ENCODE measurements at places on chromosomes 5 and 9.

DNA sequence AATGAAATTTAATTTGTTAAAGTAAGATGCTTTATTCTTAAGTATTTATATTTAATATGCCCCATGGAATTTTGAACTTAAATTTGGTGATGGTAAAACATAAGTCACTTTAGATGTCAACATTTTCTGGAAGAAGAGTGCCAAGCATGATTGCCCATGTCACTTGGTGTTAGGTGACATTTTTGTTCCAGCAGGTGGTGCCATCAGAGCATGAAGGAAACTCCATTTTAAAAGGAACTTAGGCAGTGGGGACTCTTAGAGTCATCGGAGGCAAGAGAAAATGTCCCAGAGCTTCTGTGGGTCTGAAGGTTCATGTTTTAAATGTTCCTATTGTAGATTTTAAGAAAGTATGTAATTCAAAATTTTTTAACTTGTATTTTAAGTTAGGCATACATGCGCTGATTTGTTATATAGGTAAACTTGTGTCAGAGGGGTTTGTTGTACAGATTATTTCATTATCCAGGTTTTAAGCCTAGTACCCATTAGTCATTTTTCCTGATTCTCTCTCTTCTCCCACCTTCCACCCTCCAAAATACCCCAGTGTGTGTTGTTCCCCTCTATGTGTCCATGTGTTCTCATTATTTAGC lies 789.3 kb downstream of the SEMA5A start:
- no peak for DNase-seq

GRCh38 chr9:33239921-33240320 lies at the start of gene SPINK4:
SPINK4 (plus strand) TSS chr9:33240167; CDS start chr9:33240209, 42 bp downstream.
- DNase-seq = no peak

DNA sequence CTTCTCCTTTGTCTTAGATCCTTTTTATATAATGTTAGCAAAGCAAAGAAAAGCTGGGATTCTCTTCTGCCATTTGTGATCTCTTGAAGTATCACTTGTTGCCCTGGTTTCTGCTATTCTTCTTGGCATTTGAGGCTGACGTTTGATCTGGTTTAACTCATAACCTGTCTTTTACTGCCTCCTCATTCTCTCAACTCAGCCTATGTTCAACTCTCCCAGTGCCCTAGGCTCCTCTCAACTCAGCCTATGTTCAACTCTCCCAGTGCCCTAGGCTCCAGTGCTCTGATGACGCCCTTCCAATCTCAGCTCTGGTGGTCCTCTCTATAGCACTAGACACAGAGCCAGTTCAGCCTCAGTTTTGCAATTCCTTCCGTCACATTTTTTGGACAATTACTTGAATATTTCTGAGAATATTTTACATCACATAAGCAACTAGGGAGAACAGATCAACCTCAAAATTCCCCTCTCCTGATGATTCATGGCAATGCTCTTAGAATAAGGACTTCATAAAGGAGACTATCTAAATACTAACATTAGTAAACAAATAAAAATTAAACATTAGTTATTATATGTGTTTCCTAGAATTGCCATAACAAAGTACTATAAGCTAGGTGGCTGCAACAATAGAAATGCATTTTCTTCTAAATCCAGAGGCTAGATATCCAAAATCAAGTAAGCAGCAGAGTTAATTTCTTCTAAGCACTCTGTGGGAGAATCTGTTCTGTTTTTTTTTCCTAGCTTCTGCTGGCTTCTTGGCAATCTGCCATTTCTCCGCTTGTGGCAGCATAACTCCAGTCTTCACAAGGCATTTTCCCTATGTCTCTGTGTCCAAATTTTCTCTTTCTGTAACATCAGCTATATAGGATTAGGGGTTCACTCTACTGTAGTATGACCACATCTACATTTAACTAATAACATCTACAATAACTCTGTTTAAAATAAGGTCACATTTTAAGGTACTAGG lies 662.1 kb upstream of the FTMT start:
- no peak for DNase-seq

- DNase-seq = no peak
These were observed 9.4 kb downstream of the GBGT1 start for GRCh38 chr9:133154097-133154989.

GRCh38 chr5:94856257-94856800 lies 237.9 kb downstream of the SLF1 start:
- DNase-seq = no peak

- DNase-seq = no peak
These were observed 135.7 kb downstream of the ADAMTS2 start for GRCh38 chr5:179209359-179210150.

DNA sequence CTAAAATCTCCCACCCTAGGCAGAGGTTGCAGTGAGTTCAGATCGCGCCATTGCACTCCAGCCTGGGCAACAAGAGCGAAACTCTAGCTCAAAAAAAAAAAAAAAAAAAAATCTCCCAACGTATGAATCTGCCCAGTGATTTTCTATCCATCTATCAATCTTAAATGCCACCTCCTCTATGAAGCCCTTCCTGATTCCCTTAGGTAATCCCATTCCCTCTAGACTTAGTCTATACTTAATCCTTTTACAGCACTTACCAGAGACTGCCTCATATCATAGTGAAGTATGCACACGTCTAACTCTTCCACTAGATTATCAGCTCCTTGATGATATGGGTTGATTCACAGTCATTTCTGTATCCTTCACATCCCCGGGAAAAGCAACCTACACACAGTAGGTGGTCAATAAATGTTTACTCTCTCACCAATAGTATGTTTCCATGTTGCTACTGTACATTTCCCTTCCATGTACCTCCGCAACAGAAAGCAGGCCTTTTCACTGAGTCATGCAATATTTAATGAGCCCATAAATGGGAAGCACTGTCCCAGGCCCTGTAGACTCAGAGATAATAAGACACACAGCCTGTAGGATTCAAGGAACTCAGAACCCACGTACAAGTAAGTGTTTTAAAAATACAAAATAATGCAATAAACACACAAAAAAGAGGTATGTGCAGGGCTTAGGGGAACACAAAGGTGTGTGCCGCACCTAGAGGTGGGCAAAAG lies 1.2 kb downstream of the DROSHA start:
- no peak for DNase-seq

DNA sequence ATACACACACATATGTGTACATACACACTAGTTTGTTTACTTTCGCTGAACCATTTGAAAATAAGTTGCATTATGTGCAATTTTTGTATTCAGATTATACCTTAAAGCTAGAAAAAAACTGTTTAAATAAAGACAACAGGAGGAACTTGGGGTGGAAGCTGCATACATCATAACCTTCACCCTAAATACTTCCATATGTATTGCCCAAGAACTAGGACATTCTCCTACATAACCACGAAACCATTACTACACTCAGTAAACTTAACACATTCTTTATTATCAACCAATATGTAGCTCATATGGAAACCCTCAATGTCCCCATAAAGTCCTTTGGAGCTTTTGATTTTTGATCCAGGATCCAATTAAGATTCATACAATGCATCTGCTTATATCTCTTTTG lies 83.3 kb downstream of the GIN1 start:
- DNase-seq = no peak

DNA sequence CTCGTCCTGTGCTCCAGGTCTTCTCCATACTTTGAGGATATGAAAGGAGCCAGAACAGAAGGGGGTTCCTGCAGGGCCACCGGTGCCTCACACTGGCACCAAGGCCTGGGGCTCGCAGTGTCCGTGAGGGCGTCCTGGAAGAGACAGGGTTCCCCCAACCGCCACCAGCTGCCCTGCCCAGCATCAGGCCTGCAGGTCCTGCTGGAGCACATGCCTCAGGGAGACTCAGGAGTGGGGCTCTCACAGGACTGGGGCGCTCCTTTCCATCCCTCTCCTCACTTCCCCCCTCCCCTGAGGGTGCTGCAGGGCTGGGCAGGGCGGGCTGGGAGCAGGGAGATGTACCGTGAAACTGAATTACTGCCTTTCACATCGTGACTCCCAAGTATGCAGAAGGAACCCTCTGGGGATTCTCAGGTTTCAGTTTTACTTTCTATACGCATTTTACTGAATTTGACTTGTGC lies 31.7 kb downstream of the CEP72 start:
- DNase-seq = no peak

GRCh38 chr9:14565352-14566016 lies 127.7 kb downstream of the ZDHHC21 start:
- no peak for DNase-seq

DNA sequence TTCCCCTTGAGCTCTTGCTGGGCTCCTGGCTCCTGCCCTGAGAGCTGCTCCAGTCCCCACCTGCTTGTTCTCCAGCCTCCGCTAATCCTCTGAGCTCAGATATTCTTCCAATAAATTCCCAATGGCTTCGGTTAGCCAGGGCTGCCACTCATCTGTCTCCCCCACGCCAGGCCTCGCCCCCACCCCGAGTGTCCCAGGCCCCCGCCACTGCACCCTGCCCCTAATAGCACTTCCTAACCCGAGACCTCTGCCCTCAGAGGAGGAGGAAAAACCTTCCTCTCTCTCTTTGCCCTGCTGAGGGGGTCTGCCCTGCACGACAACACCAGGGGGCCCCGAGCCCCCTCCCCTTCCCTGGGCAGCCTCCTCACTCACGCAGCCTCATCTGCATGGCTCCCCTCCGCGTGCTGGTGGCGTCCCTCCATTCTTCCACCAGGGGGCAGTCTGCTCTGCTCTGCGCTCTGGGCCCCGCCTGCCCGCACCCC lies 5.4 kb upstream of the LCN15 start:
- no peak for DNase-seq

DNA sequence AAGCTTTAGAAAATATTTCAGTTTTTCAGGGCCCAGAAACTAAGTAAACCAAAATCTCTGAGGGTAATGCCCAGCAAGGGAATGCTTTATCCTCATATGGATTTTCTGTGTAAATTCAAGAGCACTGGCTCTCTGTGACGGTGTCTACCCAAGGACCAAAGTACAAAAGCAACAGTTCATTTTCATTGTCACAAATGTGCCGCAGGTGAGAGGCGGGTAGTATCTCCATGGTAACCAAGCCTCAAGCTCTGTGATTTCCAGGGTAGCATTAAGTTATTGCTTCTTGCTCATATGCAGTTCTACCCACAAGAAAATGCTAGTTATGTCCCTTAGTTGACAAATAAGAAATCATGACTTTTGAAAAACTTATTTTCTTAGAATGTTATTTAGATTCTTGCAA lies 164.3 kb downstream of the MTRR start:
- DNase-seq = no peak

GRCh38 chr5:65530904-65531303 lies 32.1 kb downstream of the CENPK start:
- no peak for DNase-seq

DNA sequence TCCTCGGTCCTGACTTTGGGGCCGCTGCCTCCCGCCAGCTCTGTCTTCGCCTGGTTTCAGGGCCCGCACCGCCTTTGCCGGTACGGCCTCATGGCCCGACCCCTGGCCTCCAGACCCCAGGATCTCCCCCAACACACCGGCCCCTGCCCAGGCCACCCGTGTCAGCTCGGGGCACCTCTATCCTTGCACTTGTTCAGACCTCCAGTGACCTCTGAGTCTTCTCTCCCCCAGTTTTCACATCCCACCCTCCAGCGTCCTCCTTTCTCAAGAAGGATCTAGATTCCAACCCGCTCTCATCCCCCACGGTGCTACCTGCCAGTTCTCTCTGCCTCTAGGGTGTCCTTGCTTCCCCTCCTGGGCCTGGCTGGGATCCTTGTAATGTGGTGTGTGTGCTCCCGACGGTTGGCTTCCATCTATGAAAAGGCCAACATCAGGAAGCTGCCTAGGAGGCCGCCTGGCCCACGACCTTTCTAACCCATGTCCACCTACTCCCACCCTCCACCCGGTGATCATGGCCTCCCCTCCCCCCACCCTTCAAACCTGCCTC lies 61.1 kb downstream of the SPATA31C2 start:
- no peak for DNase-seq

DNA sequence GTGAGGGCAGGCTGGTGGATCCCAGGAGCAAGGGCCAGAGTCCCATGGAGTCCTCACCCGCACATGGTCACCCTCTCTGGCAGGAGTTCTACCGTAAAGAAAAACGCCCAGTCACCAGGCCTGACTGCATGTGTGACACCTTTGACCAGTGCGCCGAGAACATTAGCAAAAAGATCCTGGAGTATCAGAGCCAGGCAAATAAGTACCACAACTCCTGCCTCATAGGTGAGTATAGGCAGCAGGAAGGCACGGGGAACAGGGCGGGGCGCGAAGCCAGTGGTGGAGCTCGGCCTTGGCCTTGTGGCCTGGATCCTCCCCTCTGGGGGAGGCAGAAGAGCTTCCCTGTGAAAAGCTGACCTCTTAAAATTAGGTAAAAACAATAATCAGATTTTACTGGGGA lies 45.4 kb upstream of the TDRD7 start:
- no peak for DNase-seq

DNA sequence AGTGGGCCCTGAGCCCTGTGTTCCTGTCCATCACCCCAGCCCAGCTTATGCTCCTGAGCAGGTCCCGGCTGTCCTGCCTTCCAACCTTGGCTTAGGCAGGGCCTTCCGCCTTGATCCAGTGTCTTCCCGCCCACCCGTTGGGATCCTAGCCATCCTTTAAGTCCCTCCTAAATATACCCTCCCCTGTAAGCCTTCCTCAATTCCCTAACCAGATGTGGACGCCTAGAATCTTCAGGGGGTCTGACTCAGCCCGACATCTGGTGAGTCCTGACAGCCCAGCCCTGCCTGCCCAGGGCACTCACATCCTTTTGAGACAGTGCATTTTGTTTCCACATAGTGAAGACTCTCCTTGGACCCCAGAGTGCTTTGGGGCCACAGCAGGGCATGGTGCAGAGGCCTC lies 23.7 kb downstream of the SLC6A7 start:
- DNase-seq = no peak

- DNase-seq = no peak
These were observed 229.9 kb upstream of the MAP3K1 start for GRCh38 chr5:56585461-56585860.
